NCI-H2029 treated with DMSO at 0.1 percent for 48 hours (cell line): ENCODE measurements at places on chromosomes 12 and 14.

DNA sequence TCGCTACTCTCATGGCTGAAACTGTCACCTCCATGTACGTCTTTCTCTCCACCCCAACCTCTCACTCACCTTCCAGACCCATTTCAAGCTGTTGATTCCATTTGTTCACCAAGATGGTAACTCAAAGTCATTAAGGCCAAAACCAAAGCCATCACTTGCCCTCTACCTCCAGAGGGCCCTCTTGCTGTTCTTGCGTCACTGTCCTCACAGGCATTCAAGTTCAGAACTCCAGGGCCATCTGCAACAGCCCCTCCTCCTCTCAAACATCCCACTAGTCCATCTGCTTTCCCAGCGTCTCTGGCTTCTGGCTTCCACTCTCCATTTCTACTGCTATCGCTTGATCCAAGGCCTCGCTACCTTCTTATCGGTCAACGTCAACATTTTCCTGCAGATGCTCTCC, 74.5 kb downstream of the VWF start:
- no peak for DNase-seq

- DNase-seq: no peak
Measured at GRCh38 chr14:74613211-74613914, 1.3 kb upstream of the LTBP2 start.

DNA sequence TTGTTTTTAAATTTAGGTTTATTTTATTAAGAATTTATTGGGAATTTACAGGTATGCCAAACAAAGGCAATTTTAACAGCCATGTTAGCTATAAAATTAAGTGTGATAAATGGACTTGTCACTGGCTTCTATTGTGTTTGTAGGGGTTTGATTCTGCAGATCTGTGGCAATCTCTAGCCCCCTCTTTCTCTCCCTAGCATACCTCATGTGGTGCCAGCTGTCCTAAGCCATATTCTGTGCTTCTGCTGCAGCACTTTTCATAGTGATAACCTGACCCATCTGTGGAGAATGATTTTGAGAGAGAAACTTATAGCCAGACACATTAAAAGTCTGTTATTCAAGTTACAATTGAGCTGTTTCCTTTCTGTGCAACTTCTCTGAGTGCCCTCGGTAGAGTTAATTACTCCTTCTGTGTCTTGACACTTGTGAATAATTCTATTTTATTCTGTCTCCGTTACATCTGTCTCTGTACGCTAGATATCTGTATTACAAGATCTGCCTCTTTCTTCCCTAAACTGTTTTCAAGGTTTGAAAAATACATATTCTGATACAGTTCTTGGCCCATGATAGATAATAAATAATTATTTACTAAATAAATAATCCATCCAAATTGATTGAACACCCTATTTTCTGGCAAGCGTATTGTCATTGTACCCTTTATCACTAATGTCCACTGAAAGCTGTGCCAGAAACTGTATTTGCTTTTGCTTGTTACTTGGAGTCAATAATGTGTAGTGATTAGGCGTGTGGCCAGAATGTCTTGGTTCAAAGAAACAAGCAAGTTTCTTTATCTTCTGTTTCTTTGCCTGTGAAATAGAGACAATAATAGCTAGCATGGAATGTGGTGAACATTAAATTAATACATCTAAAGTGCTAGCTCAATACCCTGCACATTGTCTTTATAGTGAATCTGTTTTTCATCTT, 40.0 kb downstream of the FRS2 start:
- DNase-seq: peak; percentile 48

- DNase-seq: no peak
Measured at GRCh38 chr12:46942579-46942978, 116.8 kb upstream of the SLC38A4 start.

- no peak for DNase-seq
Measured at GRCh38 chr12:94123127-94123526, 25.2 kb upstream of the PLXNC1 start.

DNA sequence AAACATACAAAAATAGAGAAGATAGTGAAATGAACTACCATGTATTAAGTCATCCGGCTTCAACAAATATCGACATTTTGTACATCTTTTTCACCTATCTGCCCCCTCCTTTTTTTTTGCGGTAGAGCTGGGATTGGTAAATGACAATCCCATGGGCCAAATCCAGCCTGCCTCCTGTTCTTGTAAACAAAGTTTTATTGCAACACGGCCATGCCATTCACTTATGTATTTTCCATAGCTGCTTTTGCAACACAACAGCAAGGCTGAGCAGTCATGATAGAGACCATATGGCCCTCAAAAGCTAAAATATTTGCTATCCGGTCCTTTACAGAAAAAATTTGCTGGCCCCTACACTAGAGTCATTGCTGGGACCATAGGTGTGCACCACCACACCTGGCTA, 58.1 kb upstream of the PLEKHG3 start:
- no peak for DNase-seq

- DNase-seq: no peak
Measured at GRCh38 chr12:13583630-13584029, 387.1 kb downstream of the EMP1 start.

- DNase-seq: no peak
Measured at GRCh38 chr14:61466249-61466904, 145.0 kb downstream of the PRKCH start.

GRCh38 chr14:64293976-64294671, at the start of gene ESR2:
Gene ESR2 (minus strand): TSS chr14:64294371. CDS start chr14:64282985, 11,386 bp downstream.
- no peak for DNase-seq

GRCh38 chr12:105228966-105229365, 7.0 kb downstream of the APPL2 start:
- DNase-seq: no peak
